Left hindlimb (tissue), 1 donor: ENCODE measurements at places on chromosomes 7 and 10.
A peak's percentile ranks its signal among the peaks of the same experiment; 100 is the strongest.

GRCh38 chr10:123640016-123640535 is 26.1 kb upstream of the GPR26 start:
- DNase-seq, result no peak

DNA sequence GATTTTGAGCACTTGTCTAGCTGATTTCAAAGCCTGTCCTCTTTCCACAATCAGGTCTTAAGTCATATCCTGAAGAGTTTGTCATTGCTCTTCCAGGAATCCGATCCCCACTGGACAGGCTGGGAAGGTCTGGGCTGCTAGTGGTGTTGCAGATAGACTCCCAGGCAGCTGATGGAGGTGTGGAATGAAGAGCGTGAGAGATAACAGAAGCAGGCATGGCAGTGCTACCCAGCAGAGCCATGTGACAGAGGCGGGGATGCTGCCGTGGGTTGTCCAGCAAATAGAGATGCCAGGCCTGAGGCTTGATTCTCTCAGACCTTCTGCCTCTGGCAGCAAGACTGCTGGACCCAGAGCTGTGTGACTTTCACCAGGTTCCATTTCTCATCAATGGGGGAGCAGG is 116.5 kb upstream of the EEPD1 start:
- DNase-seq, result no peak

- DNase-seq, result no peak
These were observed 47.0 kb downstream of the PFKFB3 start for GRCh38 chr10:6249698-6250097.

GRCh38 chr10:29496341-29497162 is 138.2 kb downstream of the SVIL start:
- DNase-seq, result peak; percentile 55

DNA sequence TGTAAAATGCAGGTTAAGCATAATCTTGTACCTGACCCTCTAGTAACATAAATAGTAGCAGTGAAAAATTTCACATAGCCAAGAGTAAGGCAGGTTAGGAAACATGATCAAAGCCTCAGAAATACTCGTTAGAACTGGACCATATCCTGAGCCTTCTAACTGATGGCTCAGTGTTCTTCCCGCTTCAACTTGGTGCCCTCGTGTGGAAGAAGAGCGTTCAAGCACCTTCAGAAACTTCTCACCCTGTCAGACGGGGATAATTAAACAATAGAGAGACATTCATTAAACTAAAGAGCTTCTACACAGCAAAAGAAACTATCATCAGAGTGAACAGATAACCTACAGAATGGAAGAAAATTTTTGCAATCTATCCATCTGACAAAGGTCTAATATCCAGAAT is 124.5 kb downstream of the MYOF start:
- no peak for DNase-seq

DNA sequence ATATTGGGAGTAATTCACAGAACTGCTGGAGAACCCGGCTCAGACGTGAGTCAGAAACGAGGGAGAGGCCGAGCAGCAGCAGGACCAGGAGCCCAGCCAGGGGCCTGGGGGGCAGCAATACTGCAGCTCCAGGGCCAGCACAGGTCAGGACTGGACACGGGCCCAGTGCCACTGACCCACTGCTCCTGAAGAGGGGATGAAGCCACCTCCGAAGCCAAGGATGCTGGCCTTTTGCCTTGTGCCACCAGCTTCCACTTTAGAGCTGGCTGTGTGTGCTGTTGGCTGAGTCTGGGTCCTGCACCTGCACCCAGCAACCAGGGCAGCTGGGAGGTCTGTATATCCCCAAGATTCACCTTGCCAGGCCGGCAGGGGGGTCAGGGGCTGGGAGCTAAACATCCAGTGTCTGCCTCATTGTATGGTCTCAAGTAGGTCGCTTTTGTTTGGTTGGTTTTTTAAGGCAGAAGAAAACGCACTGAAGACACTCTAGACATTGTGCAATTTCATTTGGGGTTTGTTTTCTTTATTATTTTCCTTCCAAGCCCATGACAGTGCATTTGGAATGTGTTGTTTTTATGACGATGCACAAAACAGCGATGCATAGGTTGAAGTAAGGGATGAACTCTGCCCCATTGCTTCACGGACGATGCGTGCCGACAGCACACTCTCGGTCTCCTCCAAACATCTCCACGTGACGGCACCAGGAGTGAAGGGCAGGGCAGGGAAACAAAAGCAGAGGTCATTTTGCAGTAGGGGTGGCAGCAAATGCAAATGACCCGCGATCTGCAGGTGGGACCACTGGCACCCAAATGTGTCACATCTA is 27.7 kb upstream of the INSIG1 start:
- DNase-seq, result no peak

DNA sequence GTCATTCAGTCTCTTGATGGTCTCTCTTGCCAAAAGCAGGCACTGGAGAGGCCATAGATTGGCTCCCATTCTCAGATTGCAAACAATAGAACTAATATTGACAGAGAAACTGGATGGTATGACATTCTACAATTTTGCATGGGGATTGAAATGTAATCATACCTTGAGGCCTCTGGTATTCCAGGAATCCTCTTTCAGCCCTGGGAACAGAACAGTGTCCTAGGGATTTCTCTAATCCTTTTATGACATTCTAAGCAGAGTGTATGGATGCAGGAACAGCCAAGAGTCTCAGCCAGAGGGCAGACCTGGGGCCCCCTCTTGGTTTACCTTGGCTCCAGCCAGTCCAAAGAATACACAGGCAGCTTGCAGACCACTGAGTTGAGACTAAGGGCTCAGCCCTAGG is 206.4 kb downstream of the KCNMA1 start:
- DNase-seq, result no peak

GRCh38 chr10:89845541-89846280 is 144.3 kb downstream of the KIF20B start:
- DNase-seq, result no peak

GRCh38 chr7:104981672-104982037 is 32.4 kb upstream of the KMT2E start:
- no peak for DNase-seq

- DNase-seq, result no peak
These were observed 1308.2 kb downstream of the GATA3 start for GRCh38 chr10:9362721-9363120.

GRCh38 chr10:100114976-100115770 is 33.5 kb upstream of the CPN1 start:
- peak; percentile 48 for DNase-seq

DNA sequence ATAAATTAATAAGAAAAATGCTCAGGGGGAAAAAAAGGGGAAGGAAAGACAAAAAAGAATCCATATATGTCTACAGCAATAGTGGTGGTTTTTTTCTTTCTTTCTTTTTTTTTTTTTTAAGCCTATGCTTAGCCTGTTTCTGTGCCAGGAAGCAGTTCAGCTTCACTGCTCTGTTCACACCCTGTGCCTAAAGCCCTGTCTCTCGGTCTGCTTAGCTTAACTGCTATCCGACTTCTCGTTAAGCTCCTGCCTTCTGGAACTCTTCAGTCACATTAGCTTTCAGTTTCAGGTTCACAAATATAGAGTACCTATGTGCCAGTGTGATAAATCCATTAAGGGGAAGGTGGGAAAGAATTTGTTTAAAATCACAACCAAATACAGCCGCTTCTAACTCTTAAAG is 26.5 kb upstream of the NRG3 start:
- DNase-seq, result no peak

- no peak for DNase-seq
These were observed 148.0 kb upstream of the ANK3 start for GRCh38 chr10:60537697-60538096.

DNA sequence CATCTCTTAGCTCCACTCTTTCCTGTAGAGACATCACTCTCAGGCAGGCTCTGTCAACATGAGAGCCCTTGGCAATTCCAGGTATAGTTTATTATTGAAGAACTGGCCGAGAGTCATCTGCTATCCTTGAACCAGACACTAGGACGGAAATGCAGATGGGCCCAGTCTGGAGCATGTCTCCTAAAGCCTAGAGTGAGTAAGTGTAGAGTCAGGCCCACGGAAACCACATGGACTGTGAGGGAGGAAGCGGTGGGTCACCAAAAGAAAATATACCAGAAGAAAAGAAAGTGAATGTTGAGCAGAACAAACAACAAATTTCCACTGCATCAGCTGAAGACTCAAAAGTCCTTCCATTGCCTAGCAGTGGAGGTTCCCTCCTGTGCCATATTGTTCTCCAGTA is 15.7 kb upstream of the RELN start:
- DNase-seq, result no peak
